ENCODE measurements at places on chromosomes 4 and X.
A peak's percentile ranks its signal among the peaks of the same experiment; 100 is the strongest.

GRCh38 chr4:152310257-152310656 lies 225.6 kb downstream of the FBXW7 start:
- no peak for DNase-seq

DNA sequence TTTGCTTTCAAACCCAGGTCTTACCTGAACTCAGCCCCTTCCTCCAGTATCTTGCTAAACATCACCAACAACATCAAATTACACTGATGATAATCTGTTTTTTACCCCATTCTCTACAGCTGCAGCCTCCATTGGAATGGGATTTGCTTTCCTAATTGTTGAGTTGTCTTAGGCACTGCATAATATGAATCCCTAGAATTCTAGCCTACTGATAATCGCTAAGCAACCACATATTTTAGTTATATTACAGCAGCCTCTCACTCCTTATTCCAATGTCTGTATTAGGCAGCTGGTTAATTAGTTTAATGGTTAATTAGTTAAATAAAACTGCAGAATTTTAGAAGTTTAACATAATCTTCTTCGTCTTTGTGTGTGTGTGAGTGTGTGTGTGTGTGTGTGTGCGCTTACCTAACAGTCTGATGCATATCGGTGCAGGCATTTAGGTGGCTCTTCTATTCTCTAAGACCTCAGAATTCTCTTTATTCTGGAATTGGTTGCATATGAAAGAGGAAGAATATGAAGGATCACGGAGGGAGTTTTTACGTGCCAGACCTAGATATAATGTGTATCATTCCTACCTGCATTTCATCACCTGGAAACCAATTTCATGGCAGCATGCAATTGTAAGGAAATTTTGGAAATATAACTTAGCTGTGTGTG lies 5.3 kb upstream of the COMMD8 start:
- DNase-seq, result no peak

DNA sequence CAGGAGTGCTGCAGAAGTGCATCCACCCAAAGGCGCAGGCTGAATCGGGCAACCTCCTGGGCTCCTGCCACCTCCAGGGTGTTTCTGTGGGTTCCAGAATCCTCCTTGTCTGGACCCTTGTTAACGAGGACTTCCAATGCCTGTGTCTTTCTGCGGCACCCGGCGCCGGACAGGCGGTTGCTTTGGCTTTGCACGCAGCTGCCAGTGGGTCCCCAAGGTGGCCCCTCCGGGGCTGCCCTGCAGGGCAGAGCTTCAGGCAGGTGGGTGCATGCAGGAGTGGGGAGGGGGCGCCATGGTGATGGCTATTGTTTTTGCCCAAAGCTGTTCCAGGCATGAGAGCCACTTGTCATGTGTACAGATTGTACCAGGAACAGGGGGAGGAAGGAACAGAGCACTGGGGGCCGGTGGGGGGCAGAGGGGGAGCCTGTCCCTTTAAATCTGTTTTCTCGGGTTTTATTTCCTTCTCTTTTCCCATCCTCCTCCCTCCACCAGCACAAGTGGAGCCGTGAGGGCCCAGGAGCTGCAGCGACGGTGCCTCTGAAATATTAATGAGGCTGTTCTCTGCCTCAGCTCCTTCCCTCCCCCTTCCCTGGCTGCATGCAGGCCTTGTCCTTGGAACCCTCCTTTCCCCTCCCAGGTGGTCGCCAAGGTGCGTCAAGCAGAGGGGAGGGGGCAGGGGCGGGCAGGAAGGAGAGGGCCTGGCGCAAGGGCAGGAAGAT lies 13.1 kb downstream of the ATP2B3 start:
- no peak for DNase-seq

DNA sequence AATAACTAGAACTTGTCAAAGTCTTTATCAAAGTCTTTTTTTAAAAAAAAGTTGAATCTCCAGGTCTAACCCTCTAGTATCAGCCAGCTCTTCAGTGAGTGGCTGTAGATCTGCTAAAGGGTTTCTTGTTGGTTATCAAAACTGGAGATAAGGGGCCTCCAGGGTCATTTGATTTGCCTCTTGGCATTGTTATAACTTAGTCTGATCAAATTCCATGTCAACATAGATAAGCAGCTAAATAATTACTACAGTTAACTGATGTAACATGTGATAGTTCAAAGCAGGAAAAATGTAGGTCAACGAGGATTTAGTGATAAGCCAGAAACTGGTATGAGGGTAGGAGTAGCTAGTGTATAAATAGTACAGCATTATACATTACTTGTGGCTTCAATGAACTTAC lies 465.1 kb downstream of the PDHA2 start:
- DNase-seq, result no peak

GRCh38 chrX:47482065-47482511 lies 934 bp downstream of the ZNF41 start:
- no peak for DNase-seq

DNA sequence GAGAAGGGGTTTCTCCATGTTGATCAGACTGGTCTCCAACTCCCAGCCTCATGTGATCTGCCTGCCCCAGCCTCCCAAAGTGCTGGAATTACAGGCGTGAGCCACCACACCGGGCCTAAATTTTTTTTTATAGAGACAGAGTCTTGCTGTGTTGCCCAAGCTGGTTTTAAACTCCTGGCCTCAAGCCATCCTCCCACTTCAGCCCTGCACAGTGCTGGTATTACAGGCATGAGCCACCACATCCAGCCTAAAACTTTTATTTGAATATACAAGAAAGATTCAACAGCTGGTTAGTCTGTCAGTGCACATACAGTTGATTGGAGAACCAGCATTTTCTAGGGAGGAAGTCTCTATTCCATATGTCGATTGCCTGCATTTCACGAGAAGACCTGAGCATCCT lies 91.2 kb downstream of the LRP2BP start:
- no peak for DNase-seq

- DNase-seq, result no peak
Observed at GRCh38 chr4:99610605-99611175, 36.1 kb downstream of the MTTP start.

DNA sequence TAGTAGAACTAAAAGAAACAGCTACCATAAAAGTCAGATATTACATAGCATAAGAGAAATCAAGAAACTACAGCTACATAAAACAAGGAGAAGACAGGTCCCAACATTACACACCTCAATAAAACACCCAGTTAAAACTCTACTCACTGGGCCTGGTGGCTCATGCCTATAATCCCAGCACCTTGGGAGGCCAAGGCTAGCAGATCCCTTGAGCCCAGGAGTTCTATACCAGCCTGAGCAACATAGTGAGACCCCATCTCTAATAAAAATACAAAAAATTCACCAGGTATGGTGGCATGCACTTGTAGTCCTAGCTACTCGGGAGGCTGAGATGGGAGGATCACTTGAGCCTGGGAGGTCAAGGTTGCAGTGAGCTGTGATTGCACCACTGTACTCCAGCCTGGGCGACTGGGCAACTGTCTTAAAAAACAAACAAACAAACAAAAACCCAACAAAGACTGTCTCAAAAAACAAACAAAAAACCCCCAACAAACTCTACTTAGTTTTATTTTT lies 15.2 kb upstream of the TXLNG start:
- no peak for DNase-seq

GRCh38 chrX:44903107-44903506 lies 30.1 kb downstream of the KDM6A start:
- no peak for DNase-seq

GRCh38 chr4:153488006-153488891 lies 22.1 kb downstream of the TMEM131L start:
- no peak for DNase-seq

GRCh38 chr4:145734576-145735346 lies 54.8 kb downstream of the C4orf51 start:
- DNase-seq, result peak; percentile 95

GRCh38 chr4:4631150-4631549 lies 89.3 kb upstream of the STX18 start:
- DNase-seq, result no peak

DNA sequence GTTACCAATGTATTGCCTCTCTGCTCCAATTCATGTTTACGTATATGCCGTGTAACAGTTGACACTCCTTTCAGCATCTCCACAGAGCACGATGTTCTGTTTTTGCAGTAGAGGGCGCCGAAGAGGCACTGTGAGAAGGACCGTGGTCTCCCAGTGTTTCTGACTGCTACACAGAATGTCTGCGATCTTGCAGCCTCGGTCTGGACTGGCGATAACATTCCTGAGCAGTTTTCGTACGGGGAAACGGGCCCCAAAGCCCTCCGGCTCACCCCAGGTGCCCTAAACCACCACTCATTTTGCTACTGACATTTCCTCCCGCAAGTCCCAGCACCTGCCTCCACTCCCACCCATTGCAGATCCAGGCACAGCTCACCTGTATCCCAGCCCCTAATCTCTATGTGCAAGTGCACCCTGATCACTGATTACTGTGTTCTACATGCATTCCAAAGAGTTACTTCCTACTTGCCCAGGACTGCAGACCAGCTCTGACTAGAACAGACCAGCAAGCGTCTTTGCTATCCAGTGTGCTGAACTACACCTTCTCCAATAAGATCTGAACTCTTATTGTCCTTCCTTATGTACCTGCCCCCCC lies 12.4 kb upstream of the NFXL1 start:
- no peak for DNase-seq

DNA sequence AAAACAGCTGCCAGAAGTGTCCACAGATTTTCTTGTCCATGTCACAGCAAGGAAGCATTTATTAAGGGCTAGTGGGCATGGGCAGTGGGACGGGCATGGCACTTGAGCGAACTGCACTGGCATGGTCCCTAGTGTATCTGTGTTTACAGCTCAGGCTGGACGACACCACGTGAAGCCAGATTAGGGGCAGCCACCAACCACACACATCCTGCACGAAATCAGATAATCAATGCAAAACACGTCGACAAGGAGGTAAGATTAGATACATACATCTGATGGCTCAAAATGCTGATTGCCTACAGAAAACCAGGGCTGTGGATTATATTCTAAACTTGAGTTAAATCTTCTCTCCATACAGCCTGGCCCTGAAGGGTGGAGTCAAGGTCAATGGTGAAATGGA lies 103.8 kb upstream of the ATP6AP2 start:
- DNase-seq, result no peak

DNA sequence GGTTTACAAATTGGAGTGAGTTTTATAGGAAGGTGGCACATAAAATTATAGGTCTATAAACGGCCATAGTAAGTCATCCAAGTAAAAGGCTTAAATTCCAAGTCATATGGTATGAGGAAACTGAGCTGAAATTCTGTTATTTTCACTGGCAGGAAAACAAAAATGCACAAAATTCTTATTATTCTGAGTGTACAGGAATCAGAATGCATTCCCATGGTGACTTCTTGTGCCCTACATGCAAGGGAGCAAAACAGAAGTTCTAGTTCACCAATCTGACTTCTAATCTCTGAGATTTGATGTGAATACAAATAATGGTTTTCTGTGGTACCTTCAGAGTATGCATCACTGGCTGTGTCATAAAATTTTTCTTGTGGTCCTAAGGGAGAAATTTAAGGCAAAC lies 102.9 kb downstream of the CLCN4 start:
- no peak for DNase-seq

- no peak for DNase-seq
Observed at GRCh38 chrX:13498238-13498637, 71.2 kb upstream of the EGFL6 start.
